ENCODE measurements at places on chromosomes 12 and 14.
A peak's percentile ranks its signal among the peaks of the same experiment; 100 is the strongest.

- peak; percentile 86 for DNase-seq
Observed at GRCh38 chr12:124927201-124928094, 13.0 kb upstream of the UBC start.

GRCh38 chr12:20063116-20063515, 305.2 kb upstream of the PDE3A start:
- DNase-seq, result no peak

DNA sequence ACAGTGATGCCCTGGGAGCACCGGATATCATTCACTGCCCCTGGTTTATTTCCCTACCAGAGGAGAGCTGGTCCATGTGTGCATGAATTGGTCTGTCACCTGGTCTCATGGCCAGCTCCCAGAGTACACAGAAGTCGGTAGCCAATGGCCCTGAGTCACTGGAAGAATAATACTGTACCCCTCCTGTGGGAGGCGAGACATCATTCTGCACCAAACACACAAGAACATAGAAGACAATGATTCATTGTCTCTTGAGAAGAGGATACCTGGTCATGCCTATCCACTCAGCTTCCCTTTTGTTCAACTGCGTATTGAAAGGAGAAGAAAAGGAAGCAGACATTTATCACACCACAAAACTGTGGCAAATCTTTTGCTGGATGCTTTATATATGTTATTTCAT, 216.2 kb downstream of the DPF3 start:
- no peak for DNase-seq

GRCh38 chr12:113796066-113796827, 169.9 kb downstream of the RBM19 start:
- DNase-seq, result no peak

GRCh38 chr14:21894003-21894897, 220.6 kb upstream of the OR4E1 start:
- DNase-seq, result peak; percentile 41

GRCh38 chr14:75513911-75514672, 8.2 kb upstream of the BATF start:
- no peak for DNase-seq

- DNase-seq, result no peak
Observed at GRCh38 chr12:82414044-82414443, 55.7 kb downstream of the METTL25 start.

GRCh38 chr12:122140467-122141257, 33.4 kb downstream of the IL31 start:
- DNase-seq, result no peak

DNA sequence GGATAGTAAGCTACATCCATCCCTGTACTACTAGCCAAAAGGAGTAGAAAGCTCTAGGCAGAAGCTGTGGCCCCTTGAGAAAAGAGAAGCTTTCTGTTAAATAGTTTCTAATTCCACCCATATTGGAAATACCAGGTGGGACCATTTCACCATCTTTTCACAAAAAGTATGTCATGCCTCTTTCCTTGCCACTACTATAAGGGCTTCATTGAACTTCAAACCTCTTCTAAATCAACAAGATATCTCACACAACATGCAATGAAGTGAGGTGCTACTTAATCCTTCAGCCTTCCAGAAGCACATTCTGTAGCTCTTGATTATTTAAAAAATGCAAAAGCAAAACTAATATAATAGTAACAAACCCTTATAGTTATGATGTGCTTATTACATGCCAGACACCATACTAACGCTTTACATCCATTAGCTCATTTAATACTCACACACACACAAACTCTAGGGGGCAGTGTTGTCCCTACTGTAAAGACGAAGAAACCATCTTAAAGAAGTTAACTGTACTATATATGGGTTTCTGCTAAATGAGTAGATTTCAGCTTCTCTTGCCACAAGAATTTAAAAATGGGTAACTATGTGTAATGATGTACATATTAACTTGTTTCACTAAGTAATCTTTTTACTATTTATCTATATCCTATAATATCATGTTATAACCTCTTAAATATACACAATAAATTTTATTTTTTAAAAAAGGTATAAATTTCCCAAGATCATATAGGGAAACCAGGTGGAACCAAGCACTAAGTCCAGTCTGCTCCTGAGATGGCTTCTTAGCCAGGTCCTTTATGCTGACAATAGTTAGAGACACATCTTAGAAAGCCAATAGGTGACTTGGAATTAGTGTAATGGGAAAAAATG, 124.4 kb downstream of the RPS29 start:
- DNase-seq, result peak; percentile 62

DNA sequence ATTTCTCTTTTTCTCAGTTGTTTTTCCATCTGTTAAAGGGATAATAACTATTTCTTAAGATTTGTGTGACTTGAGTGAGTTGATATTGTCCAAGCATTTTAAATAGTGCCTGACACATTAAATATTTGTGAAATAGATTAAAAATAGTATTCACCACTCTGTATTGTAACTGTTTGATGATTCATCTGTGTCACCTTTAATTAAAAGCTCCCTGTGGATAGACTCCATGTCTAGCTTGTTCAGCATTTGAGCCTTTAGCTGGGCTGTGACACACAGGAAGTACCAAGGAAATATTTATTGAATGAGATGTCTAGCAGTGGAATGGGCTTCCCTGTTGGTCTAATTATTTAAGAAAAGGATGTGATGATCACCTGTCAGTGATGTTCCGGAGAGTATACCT, 1.8 kb upstream of the GLIPR1L2 start:
- no peak for DNase-seq

GRCh38 chr14:35959835-35960234, 133.7 kb downstream of the BRMS1L start:
- no peak for DNase-seq

- DNase-seq, result no peak
Observed at GRCh38 chr12:120376934-120377572, 8.1 kb upstream of the MSI1 start.

DNA sequence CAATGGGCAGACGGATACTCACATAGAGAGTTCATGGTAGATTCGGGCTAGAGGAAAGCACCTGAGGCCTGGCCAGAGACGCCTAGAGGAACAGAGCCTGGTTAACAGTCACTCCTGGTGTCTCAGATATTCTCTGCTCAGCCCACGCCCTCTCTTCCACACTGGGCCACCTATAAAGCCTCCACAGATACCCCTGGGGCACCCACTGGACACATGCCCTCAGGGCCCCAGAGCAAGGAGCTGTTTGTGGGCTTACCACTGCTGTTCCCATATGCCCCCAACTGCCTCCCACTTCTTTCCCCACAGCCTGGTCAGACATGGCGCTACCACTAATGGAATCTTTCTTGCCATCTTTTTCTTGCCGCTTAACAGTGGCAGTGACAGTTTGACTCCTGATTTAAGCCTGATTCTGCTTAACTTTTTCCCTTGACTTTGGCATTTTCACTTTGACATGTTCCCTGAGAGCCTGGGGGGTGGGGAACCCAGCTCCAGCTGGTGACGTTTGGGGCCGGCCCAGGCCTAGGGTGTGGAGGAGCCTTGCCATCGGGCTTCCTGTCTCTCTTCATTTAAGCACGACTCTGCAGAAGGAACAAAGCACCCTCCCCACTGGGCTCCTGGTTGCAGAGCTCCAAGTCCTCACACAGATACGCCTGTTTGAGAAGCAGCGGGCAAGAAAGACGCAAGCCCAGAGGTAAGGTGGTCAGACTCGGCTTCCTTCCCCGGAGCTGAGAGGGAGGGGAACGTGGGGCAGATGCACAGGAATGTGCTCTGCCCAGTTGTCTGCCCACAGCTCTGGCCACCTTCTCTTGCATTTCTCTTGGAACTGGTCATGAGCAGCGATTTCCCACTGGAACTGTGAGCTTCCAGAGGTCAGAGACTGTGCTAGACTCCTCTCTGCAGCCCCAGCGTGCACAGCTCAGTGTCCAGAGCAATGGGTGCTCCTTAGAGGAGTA, at the start of gene CD4:
Gene CD4 (plus strand): TSS at position 557 of the 953 bp plus-strand sequence. CDS start 10,611 bp downstream, outside the sequence.
- peak; percentile 63 for DNase-seq

GRCh38 chr12:104672501-104673265, 215.9 kb downstream of the CHST11 start:
- DNase-seq, result no peak

DNA sequence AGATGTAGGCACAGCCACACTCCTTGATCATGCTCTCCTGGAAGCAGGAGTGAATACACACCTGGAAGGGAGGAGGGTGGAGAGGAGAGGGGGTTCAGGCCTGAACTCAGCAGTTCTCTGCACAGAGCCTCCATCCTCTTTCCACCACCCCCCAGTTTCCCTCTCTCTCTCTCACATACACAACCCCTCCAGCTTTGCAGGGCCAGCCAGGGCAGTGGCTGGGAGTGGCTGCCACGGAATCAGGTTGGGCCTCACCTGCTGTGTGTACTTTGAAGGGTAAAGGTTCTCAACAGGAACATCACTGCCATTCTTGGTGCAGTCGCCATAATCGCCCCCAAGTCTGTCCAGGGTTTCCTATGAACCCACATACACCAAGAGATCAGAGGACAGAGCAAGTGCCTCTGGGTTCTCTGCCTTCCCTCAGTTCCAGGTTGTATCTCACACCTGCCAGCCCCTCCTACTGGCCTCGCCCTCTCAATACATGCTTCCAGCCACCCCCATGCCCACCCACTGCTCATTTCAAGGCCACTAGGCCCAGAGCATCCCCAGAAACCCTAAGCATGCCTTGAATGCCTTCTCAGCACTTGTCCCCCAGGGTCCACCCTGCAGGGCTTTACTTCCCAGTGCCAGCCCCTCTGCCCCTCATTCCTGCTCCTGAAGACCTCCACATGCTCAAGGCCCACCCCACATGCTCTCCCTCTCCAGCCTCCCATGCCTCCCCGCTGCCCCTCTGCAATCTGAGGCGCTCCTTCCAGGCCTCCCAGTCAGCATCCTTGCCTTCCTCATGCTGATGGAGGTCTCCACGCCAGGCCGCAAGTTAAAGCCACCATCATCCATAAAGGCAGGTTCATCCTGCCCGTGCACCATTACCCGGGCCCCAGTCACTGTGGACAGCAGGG, 12.9 kb upstream of the TNFRSF1A start:
- no peak for DNase-seq

- no peak for DNase-seq
Observed at GRCh38 chr12:123384994-123385376, 1.1 kb downstream of the KMT5A start.

DNA sequence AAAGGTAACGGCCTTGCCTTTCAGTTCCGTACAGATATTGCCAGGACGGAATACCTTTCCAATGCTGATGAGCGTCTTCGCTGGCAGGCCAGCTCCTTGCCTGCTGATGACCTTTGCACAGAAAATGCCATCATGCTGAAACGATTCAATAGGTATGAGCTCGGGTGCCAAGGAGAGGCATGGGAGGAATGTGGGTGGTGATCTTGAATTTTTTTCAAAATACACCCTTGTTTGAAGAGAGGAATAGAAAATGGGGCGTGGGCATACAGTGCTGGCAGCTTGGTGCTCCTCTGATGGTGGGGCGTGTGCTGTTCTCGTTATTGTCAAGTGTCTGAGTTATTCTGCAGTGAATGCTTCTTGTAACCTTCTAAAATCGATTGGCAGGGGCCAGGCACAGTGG, 52.5 kb downstream of the HSP90AA1 start:
- no peak for DNase-seq

GRCh38 chr12:121334513-121335343, 17.5 kb downstream of the ANAPC5 start:
- DNase-seq, result peak; percentile 8

- no peak for DNase-seq
Observed at GRCh38 chr12:91824991-91825390, 320.7 kb downstream of the BTG1 start.

GRCh38 chr12:87163122-87163521, 866.1 kb downstream of the C12orf50 start:
- DNase-seq, result no peak
